ENCODE measurements at places on chromosomes 2 and 18. TPM values are rescaled to one million over a fixed set of nuclear protein-coding genes. Genes with fewer than 3 reads are reported as not detected.

The STEAP3 gene
- 11.8 TPM for total RNA-seq

DNA sequence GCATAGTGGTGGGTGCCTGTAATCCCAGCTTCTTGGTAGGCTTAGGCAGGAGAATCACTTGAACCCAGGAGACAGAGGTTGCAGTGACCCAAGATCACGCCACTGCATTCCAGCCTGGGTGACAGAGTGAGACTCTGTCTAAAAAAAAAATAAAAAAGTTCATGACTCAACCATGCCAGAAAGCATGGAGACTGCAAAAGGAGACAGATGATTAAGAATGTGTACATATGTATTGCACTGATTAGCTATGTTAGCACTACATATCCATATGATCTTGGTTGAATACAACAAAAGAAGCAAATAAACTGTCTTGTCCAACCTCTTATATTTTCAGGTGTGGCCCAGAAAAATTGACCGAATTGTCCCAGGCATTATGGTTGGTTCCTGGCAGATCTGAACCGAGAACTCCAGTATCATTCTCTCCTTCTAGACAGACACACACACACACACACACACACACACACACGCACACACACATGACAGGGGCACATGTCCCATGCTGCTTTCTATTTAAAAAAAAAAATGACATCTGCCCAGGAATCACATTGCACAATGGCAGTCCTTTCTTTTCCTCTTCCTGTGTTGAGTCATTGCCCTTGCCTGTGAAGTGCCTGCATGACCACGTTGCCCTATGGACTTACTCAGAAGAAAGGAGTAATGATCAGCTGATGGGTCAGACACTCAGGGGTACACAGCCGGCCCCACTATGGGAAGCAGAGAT lies 65.6 kb downstream of the MYCN start:
- no peak for DNase-seq

GRCh38 chr2:205835923-205836322 lies 153.6 kb downstream of the NRP2 start:
- no peak for DNase-seq

The XIRP2 gene
- 248 TPM for total RNA-seq

Measured in left ventricle myocardium superior (tissue), 1 donor.